T-helper 17 cell (primary cell): ENCODE measurements at places on chromosomes 2 and 18. TPM values are rescaled to one million over a fixed set of nuclear protein-coding genes. Genes with fewer than 3 reads are reported as not detected.

DNA sequence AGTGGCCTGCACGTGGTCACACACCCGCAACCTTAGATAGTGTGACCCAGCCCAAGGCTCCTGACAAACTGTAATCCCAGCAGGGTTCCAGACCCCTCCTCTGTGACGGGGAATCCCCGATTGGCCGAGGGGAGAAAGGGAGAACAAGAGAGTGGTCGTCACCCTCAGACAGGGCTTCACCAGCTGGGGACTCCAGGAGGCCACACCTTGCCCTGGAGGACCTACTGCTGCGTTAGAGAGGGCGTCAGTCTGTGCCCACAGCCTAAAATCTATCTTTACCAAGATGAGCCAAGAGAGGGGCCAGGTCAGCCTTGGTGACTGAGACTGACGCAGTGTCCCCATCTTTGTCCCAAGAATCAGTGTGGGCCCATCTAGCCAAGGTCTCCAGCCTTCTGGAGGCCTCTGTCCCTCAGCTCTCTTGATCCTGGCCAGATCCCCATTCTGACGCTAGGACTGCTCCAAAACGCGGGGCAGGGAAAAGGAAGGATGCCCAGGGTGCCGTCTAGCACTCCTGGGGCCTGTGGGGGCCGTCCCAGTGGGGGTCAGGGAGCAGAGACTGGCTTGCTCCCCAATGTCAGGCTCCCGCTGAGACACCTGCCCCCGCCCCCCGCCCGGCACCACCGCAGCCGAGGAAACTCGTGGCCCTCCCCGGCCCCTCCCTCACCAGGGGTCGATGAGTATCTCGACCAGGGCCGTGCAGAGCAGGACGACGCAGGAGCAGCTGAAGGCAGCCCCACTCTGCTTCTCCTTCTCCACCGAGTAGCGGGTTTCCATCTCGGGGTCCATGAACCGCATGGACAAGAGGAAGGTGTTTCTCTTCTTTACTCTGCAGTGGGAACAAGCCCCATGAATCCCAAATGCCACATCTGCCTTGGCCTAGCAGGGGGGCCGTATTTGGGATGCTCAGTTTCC, 40.9 kb downstream of the CENPO start:
- no peaks in the 10 kb centered on the region for H3K27me3 ChIP-seq
- H3K36me3 ChIP-seq, result peaks cover 6% of the 10 kb centered on the region
- no peak for DNase-seq
- peaks cover 8% of the 10 kb centered on the region for H3K4me1 ChIP-seq

DNA sequence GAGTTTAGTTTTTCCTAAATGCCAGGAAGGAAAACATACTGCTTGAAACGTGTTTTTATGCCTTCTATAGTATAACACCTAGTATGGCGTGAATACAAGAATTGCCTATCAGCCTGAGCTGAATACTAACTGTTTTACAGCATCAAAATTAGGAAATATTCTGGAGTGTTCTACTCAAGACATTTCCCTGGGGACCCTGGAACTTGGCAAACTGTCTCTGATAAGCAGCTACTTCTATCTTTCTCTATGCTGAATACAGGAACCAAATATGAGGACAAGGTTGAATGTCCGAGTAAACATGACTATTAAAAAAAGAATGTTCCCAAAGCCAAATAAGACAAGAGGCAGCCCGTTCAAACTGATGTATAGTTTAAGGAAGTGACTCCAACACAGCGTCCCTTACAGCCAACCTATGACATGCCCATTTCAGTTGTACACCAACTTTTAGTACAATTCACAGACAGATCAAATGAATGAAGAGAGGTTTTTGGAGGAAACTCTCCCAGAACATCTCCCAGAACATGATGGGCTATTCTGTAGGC, 951.3 kb upstream of the ACVR2A start:
- H3K4me3 ChIP-seq, result no peak overlapping the region
- H3K36me3 ChIP-seq, result no peaks in the 10 kb centered on the region
- H3K27ac ChIP-seq, result no peak overlapping the region
- H3K27me3 ChIP-seq, result peaks cover 7% of the 10 kb centered on the region
- DNase-seq, result no peak
- no peaks in the 10 kb centered on the region for H3K4me1 ChIP-seq

DNA sequence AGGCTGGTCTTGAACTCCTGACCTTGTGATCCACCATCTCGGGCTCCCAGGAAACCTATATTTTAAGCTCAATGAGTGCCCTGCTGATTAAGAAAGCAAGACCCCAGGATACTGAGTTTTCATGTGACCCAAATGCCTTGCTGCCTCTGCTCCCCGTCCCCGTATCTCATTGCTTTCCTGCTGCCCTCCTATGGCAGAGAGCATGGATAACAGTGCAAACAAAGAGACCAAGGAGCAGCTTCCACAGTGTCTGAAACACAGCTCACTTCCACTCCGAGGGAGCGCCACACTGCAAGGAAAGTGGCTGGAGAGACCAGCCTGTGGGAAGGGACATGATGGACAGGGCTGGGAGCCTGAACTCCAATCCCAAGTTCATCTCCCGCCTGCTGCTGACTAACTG, 246.8 kb downstream of the TMEM182 start:
- H3K36me3 ChIP-seq, result no peaks in the 10 kb centered on the region
- no peak overlapping the region for H3K27ac ChIP-seq
- H3K4me1 ChIP-seq, result no peaks in the 10 kb centered on the region

GRCh38 chr2:219426534-219427136, 8.0 kb upstream of the SPEG start:
- DNase-seq, result no peak
- peaks cover 3% of the 10 kb centered on the region for H3K4me1 ChIP-seq
- peaks cover 44% of the 10 kb centered on the region for H3K27me3 ChIP-seq

DNA sequence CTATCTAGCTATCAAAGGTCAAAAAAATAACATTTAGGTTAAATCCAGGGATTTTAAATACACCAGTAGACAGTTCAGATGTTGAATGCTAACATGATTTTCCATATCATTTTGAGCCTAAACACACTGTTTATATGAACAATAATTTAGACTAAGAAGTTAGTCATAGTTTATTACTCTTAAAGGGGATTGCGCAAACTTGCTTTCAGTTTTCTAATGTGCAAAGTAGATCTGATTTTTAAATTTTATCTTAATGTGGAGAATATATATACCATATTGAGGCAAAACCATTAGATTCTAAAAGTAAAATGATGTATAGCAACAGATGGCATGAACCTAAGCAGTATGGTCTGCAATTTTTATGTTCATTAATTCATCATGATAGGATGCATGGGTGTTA, 76.6 kb downstream of the CDH7 start:
- no peaks in the 10 kb centered on the region for H3K4me1 ChIP-seq
- no peak overlapping the region for H3K4me3 ChIP-seq

GRCh38 chr2:152456262-152456661, 121.3 kb downstream of the FMNL2 start:
- H3K27ac ChIP-seq, result no peak overlapping the region
- H3K4me3 ChIP-seq, result no peak overlapping the region
- H3K4me1 ChIP-seq, result peaks cover 2% of the 10 kb centered on the region
- no peak for DNase-seq

GRCh38 chr2:237540823-237541222, 25.6 kb upstream of the PRLH start:
- H3K4me3 ChIP-seq, result no peak overlapping the region
- H3K4me1 ChIP-seq, result peaks cover 5% of the 10 kb centered on the region
- H3K27ac ChIP-seq, result no peak overlapping the region
- peaks cover 2% of the 10 kb centered on the region for H3K36me3 ChIP-seq
- H3K27me3 ChIP-seq, result peaks cover 44% of the 10 kb centered on the region

- H3K4me1 ChIP-seq, result peaks cover 8% of the 10 kb centered on the region
- H3K36me3 ChIP-seq, result no peaks in the 10 kb centered on the region
- H3K27me3 ChIP-seq, result no peaks in the 10 kb centered on the region
- H3K27ac ChIP-seq, result peak overlapping the region; percentile 61
- DNase-seq, result no peak
These were observed 56.0 kb upstream of the NFU1 start for GRCh38 chr2:69493268-69493667.

GRCh38 chr2:29329899-29330298, 214.7 kb downstream of the CLIP4 start:
- peaks cover 5% of the 10 kb centered on the region for H3K4me1 ChIP-seq
- H3K36me3 ChIP-seq, result no peaks in the 10 kb centered on the region
- no peak overlapping the region for H3K27ac ChIP-seq

- H3K4me1 ChIP-seq, result peaks cover 19% of the 10 kb centered on the region
- peaks cover 8% of the 10 kb centered on the region for H3K36me3 ChIP-seq
- peak; percentile 61 for DNase-seq
- peak overlapping the region; percentile 85 for H3K27ac ChIP-seq
- H3K27me3 ChIP-seq, result no peaks in the 10 kb centered on the region
These were observed 19.9 kb upstream of the CABYR start for GRCh38 chr18:24118750-24119577.

GRCh38 chr2:100857915-100858314, 38.0 kb downstream of the NPAS2 start:
- H3K27ac ChIP-seq, result no peak overlapping the region
- H3K27me3 ChIP-seq, result no peaks in the 10 kb centered on the region
- H3K4me1 ChIP-seq, result peaks cover 3% of the 10 kb centered on the region
- DNase-seq, result no peak

GRCh38 chr2:66469214-66469902, 34.4 kb downstream of the MEIS1 start:
- no peaks in the 10 kb centered on the region for H3K4me1 ChIP-seq
- H3K27me3 ChIP-seq, result peaks cover 4% of the 10 kb centered on the region
- H3K36me3 ChIP-seq, result no peaks in the 10 kb centered on the region
- H3K27ac ChIP-seq, result no peak overlapping the region
- DNase-seq, result no peak

DNA sequence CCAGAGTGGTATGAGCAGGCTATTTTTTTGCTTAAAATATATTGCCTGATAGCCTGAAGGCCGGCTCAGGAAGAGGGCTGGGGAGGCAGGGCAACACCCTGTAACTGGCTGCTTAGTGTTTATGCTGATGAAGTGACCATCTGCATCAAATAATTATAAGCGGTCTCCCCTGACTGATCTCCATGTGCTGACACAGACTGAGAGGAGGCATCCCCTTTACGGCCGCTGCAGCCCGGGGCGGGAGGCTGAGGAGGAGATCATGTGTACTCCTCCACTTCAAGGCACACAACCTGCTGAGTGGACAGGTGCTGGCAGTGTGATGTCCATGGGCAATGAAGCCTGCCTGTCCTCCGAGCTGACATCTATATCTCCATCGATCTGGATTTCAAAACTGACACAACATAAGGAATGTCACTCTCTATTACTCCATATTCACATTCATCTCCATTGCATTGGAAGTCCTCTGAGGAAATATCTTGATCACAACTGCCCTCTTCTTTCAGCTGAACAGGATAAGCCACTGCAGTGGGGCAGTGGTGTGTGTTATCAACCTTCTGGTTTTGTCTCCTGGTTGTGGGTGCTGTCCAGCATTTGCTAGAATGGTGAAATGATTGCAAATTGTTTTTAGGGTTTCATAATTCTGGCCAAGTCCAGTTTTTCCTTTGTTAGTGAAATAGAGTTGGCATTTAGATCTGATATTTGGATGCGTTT, 143.5 kb downstream of the AQP4 start:
- H3K4me3 ChIP-seq, result no peak overlapping the region
- no peaks in the 10 kb centered on the region for H3K36me3 ChIP-seq
- peaks cover 7% of the 10 kb centered on the region for H3K27me3 ChIP-seq
- H3K27ac ChIP-seq, result no peak overlapping the region
- no peak for DNase-seq

- H3K27ac ChIP-seq, result no peak overlapping the region
- no peak for DNase-seq
- H3K36me3 ChIP-seq, result peaks cover 14% of the 10 kb centered on the region
- peaks cover 23% of the 10 kb centered on the region for H3K4me1 ChIP-seq
These were observed 49.6 kb downstream of the ARHGAP25 start for GRCh38 chr2:68784188-68784587.

GRCh38 chr18:49101236-49101635, 150.5 kb upstream of the SMAD7 start:
- H3K27ac ChIP-seq, result no peak overlapping the region
- no peaks in the 10 kb centered on the region for H3K27me3 ChIP-seq
- H3K36me3 ChIP-seq, result peaks cover 2% of the 10 kb centered on the region
- no peaks in the 10 kb centered on the region for H3K4me1 ChIP-seq
- H3K4me3 ChIP-seq, result no peak overlapping the region

GRCh38 chr2:37506407-37507050, 162.1 kb downstream of the QPCT start:
- H3K27me3 ChIP-seq, result no peaks in the 10 kb centered on the region
- H3K4me1 ChIP-seq, result no peaks in the 10 kb centered on the region
- H3K4me3 ChIP-seq, result no peak overlapping the region

- no peak for DNase-seq
- H3K36me3 ChIP-seq, result peaks cover 2% of the 10 kb centered on the region
- H3K27me3 ChIP-seq, result no peaks in the 10 kb centered on the region
- peaks cover 13% of the 10 kb centered on the region for H3K4me1 ChIP-seq
These were observed 324.0 kb downstream of the PARD3B start for GRCh38 chr2:204869132-204869823.

- DNase-seq, result no peak
- H3K4me3 ChIP-seq, result no peak overlapping the region
- peaks cover 45% of the 10 kb centered on the region for H3K27me3 ChIP-seq
- H3K36me3 ChIP-seq, result no peaks in the 10 kb centered on the region
- no peak overlapping the region for H3K27ac ChIP-seq
These were observed 28.1 kb upstream of the SATB2 start for GRCh38 chr2:199485732-199486335.

The XIRP2 gene
- total RNA-seq, result 1.2 TPM

The RBMS1 gene
- 110 TPM for total RNA-seq

The ABCA12 gene
- total RNA-seq, result not detected

The ANKRD53 gene
- 0.80 TPM for total RNA-seq

The IL1RL1 gene
- total RNA-seq, result 0.99 TPM

The GBX2 gene
- not detected for total RNA-seq

The C1GALT1C1L gene
- total RNA-seq, result not detected

The DSG2 gene
- not detected for total RNA-seq
